Upper lobe of right lung (tissue), 1 donor: ENCODE measurements at places on chromosomes 1 and 21.

- H3K4me1 ChIP-seq, result no peaks in the 10 kb centered on the region
- H3K4me3 ChIP-seq, result no peak overlapping the region
- DNase-seq, result no peak
- no peaks in the 10 kb centered on the region for H3K36me3 ChIP-seq
Observed at GRCh38 chr1:237467320-237467719, 423.4 kb downstream of the ZP4 start.

GRCh38 chr1:26168410-26169197, at the start of gene C1orf232:
Gene C1orf232, minus strand, starts transcription at chr1:26168963. Its CDS starts 464 bp downstream, at chr1:26168499.
- H3K4me1 ChIP-seq, result peaks cover 12% of the 10 kb centered on the region
- no peak for DNase-seq
- H3K36me3 ChIP-seq, result no peaks in the 10 kb centered on the region

DNA sequence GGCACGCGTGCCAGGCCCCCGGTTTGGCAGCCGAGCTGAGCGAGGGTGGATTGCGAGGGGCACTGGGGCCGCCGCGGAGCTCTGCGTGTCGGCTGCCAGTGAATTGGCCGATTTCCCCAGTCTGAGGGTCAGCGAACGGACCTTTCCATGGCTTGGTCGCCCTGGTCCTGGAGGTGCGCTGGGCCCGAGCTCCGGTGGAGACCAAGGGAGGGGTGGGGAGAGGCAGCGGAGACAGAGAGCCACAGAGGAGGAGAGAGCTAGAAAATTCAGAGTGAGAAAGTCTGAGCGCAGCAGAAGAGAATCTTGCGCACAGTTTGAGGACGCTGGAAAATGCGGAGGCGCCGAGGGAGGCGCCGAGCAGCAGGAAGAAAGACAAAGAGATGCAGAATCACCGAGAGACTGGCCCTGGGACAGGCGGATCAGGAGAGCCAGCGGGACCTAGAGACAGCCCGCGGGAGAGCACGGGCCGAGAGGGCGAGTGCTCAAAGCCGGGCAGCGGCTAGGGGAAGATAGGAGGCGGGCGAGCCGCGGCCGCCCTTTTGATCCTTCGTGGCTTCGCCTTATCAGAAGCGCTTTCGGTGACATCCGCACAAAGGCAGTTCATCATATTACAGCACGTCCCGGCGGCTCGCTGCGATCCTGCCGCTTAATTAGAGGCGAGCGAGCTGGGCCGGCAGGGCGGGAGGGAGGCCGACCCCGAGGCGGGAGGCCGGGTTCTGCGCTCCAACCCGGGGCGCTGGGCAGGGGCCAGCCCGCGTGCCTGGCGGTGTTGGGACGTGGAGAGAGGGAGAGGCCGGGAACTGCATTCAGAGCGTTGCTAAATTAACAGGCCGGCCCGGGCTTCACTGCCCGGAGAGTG, 12.7 kb downstream of the PAX7 start:
- H3K36me3 ChIP-seq, result no peaks in the 10 kb centered on the region
- H3K27ac ChIP-seq, result no peak overlapping the region
- DNase-seq, result no peak
- peaks cover 93% of the 10 kb centered on the region for H3K27me3 ChIP-seq
- H3K4me1 ChIP-seq, result peaks cover 3% of the 10 kb centered on the region

- no peak for DNase-seq
- no peaks in the 10 kb centered on the region for H3K36me3 ChIP-seq
- H3K4me1 ChIP-seq, result no peaks in the 10 kb centered on the region
- no peak overlapping the region for H3K27ac ChIP-seq
Observed at GRCh38 chr1:195637539-195637938, 970.7 kb downstream of the KCNT2 start.

DNA sequence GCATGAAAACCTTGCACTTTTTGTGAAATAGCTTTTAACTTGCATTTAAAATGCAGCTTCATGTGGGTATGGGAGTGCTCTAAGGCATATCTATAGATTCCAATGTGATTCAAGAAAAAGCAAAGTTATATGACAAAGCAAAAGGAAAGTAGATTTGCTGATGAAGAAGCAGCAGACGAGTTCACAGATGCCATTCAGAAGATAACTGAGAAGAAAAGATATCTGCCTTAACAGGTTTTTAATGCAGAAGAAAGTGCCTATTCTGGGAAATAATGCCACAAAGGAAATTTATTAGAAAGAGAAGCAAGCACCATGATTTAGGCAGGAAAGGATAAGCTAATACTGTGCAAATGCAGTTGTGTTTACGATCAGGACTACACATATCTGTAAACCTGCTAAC, 68.1 kb downstream of the PHTF1 start:
- no peaks in the 10 kb centered on the region for H3K27me3 ChIP-seq
- DNase-seq, result no peak

DNA sequence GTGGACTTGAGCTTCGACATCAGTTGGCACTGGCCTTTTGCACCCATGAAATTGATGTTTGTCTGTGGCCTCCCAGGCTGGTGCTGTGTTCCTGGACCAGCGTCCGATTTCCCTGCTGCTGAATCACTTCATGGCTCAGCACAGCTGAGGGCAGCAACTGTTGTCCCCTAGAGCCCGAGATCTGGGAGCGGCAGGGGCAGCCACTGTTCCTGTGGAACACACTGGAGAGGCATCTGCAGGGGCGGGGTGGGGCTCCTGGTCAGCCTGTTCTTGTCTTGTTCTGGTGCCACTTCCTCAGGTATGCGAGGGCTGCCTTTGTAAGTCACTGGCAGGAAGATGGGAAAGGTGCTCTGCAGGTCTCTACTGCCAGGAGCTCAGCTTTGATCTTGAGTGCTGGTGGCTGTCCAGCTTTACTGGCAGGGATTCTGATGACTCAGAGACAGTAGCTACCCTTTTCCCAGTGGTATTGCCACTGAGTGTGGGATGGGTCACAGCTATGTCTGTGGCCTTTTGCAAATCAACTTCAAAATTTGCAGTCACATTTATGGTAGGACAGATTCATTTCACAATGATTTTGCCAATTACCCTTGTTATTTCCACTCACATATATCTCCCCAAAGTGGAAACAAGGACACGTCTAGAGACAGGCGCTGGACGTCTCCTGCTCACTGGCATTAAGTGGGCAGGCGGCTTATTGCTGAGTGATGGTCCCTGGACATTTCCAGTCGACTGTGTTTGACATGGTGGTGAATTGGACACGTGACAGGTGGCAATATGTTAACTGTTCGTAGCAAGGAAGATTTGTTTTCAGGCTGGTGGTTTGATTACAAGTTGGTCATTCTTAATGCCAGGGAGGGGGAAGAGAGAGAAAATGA, 15.3 kb downstream of the AGPAT3 start:
- peaks cover 16% of the 10 kb centered on the region for H3K4me1 ChIP-seq
- peak; percentile 80 for DNase-seq
- peak overlapping the region; percentile 30 for H3K27ac ChIP-seq
- no peaks in the 10 kb centered on the region for H3K27me3 ChIP-seq
- H3K36me3 ChIP-seq, result peaks cover 5% of the 10 kb centered on the region

GRCh38 chr1:37923551-37923889, 23.3 kb downstream of the INPP5B start:
- DNase-seq, result no peak
- no peak overlapping the region for H3K4me3 ChIP-seq
- H3K27me3 ChIP-seq, result no peaks in the 10 kb centered on the region
- no peaks in the 10 kb centered on the region for H3K36me3 ChIP-seq
- H3K4me1 ChIP-seq, result peaks cover 26% of the 10 kb centered on the region

GRCh38 chr1:193318347-193318746, 131.9 kb upstream of the B3GALT2 start:
- no peaks in the 10 kb centered on the region for H3K27me3 ChIP-seq
- H3K4me3 ChIP-seq, result no peak overlapping the region
- no peaks in the 10 kb centered on the region for H3K4me1 ChIP-seq
- H3K27ac ChIP-seq, result no peak overlapping the region
- no peak for DNase-seq

DNA sequence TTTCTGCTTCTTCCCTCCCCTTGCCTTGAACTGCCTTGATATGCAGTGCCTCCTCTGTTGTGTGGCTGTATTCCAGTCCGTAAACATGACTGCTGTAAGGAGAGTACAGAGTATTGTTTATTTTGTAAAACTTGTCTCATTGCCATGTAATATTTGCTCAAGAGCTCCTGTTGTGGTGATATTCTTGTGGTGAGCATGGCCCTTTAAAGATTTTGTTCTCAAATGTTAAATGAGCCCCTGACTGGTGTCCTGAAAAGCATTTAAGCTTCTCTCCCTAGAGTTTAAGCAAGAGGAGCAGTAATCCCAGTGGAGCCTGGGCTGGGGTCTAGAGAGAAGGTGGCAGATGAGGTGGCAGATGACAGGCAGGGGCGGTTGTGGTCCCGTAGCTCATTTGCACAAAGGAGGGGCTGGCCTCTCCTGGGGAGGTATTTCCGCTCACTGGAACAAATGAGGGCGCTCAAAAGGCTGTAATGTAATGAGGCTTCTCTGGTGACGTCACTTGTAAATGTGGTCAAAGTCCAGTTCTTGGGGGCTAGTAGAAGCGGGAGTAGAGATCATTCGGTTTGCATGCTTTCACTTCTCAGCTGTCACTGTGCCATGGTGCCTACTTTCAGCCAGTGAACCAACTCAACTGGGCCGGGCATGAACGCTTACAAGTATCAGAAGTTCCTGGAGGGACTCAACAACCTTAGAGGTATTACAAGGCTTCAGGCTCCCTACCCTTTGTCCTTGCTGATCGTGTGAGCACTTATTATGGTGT, 46.0 kb upstream of the MACF1 start:
- peak overlapping the region; percentile 47 for H3K4me3 ChIP-seq
- no peaks in the 10 kb centered on the region for H3K27me3 ChIP-seq
- H3K4me1 ChIP-seq, result peaks cover 48% of the 10 kb centered on the region
- H3K27ac ChIP-seq, result peak overlapping the region; percentile 84

DNA sequence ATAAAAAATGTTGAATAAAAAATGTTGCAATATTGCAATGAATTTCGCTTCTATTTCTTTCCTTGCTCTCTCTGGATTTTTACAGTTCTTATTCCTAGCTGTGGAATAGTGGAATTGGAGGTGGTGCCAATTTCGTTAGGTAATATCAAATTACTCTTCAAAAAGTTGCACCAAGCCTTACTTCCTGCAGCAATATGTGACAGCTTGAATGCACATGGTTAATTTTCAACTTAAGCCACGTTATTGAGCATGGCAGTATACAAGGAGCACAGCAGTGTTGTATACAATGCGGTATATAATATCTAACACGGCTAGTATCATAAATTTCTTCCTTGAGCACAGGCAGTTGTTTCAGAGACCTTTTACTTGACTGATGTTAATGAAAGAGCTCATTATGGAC, 152.5 kb downstream of the NOS1AP start:
- peaks cover 12% of the 10 kb centered on the region for H3K4me1 ChIP-seq
- DNase-seq, result no peak
- H3K27ac ChIP-seq, result no peak overlapping the region
- no peaks in the 10 kb centered on the region for H3K27me3 ChIP-seq
- H3K36me3 ChIP-seq, result no peaks in the 10 kb centered on the region
